Neural crest cell (in vitro differentiated cells): ENCODE measurements at places on chromosomes 12 and 14. TPM values are rescaled to one million over a fixed set of nuclear protein-coding genes. Genes with fewer than 3 reads are reported as not detected.

- no peak for DNase-seq
Measured at GRCh38 chr12:21456291-21456780, 18.9 kb downstream of the PYROXD1 start.

GRCh38 chr14:23043145-23043544 is 1.1 kb downstream of the PSMB11 start:
- no peak for DNase-seq

GRCh38 chr14:23174296-23175184 is 8.9 kb downstream of the SLC7A8 start:
- no peak for DNase-seq

DNA sequence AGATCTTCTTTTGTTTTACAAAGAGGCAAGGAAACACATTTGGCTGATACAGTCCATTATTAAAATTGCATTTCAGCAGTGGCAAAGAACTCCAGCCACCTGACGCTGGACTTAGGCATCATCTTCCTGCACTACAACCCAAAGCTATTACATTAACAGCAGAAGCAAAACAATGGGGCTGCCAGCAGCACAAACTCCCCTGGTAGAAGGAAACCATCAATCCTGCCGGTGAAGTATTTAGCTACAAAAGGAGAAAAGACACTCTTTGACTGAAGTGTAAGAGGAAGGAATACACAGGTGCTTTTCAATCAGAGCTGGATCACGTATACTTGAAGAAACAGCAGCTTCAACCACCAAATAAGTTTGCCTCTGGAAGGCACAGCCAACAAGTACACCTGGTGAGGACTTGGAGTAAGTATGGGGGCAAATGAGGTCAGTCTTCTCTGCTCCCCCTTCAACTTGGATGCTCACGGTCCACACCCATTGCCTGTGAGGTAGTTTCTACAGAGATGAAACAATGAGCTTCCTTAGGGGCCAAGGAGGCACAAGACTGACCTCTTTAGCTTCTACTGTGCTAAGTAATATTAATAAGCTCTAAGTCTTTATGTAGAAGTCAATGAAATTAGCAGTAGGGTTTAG is 125.9 kb upstream of the FOXN3 start:
- DNase-seq: no peak

DPY19L2 gene
- total RNA-seq: 23.2 and 25.2 TPM in 2 replicates

SMAGP gene
- 0.82 and 1.6 TPM in 2 replicates for total RNA-seq

HOXC12 gene
- total RNA-seq: not detected in 2 replicates

GRCh38 chr12:6866920-6867412 is 365 bp upstream of the TPI1 start:
- DNase-seq: peak; percentile 74

SLC4A8 gene
- 30.9 and 33.8 TPM in 2 replicates for total RNA-seq

GRCh38 chr12:47321436-47321835 is 241.7 kb upstream of the AMIGO2 start:
- no peak for DNase-seq
